ENCODE measurements at places on chromosomes 5 and 9. TPM values are rescaled to one million over a fixed set of nuclear protein-coding genes. Genes with fewer than 3 reads are reported as not detected.

- no peak overlapping the region for H3K27ac ChIP-seq
- no peaks in the 10 kb centered on the region for H3K27me3 ChIP-seq
- DNase-seq, result no peak
These were observed 234.5 kb upstream of the TRPM3 start for GRCh38 chr9:71355884-71356283.

DNA sequence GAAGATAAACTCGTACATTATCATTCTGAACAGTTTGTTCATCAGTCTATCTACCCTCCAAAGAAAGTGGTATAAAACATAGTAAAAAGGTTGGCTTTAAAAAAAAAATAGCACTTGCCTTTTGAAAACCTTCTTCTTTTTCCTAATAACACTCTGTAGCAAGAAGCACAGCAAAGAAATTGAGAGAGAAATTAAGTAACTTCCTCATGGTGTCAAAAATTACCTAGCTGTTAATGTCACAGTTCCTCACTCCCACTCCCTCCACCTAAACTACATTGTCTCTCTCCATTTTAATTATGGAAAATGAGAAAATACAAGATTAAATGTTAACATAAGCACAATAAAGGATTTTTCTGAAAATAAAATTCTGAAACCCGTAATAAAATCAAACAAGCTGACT lies 72.2 kb downstream of the CERT1 start:
- DNase-seq, result no peak
- no peaks in the 10 kb centered on the region for H3K36me3 ChIP-seq
- no peaks in the 10 kb centered on the region for H3K27me3 ChIP-seq
- H3K4me1 ChIP-seq, result no peaks in the 10 kb centered on the region

DNA sequence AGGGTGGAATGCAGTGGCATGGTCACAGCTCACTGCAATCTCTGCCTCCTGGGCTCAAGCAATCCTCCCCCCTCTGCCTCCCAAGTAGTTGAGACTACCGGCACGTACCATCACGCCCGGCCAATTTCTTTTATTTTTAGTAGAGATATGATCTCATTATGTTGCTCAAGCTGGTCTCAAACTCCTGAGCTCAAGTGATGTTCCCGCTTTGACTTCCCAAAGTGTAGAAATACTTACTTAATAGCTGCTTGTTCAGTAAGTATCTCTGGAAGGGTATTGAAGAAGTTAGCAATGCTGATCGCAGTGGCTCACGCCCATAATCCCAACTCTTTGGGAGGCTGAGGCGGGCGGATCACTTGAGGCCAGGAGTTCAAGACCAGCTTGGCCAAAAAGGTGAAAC lies 35.7 kb upstream of the PLIN2 start:
- H3K4me1 ChIP-seq, result peaks cover 11% of the 10 kb centered on the region
- H3K4me3 ChIP-seq, result no peak overlapping the region
- H3K27me3 ChIP-seq, result no peaks in the 10 kb centered on the region
- DNase-seq, result no peak
- H3K36me3 ChIP-seq, result no peaks in the 10 kb centered on the region
- H3K27ac ChIP-seq, result no peak overlapping the region

DNA sequence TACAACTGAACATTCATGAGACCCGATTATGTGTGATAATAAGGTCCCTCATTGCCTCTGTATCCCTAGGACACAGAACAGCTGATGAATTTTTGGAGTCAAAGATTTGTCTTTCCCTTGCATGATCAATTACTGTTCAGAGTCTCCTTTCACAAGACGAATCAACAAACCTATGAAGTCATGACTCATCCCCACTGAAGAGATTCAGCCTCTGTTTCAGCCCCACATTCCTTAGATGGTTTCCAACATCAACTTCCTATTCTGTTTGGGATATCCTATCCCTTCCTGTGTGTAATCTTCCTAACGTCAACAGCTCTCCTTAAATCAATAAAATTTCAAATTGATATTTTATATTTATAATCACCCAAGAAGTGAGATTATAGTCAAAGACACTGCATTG lies 199.0 kb downstream of the DNAH5 start:
- H3K27ac ChIP-seq, result peak overlapping the region; percentile 5
- peak; percentile 60 for DNase-seq
- peaks cover 5% of the 10 kb centered on the region for H3K4me1 ChIP-seq
- no peaks in the 10 kb centered on the region for H3K36me3 ChIP-seq
- no peak overlapping the region for H3K4me3 ChIP-seq

GRCh38 chr5:74361406-74362358 lies 278.8 kb downstream of the ENC1 start:
- no peak overlapping the region for H3K4me3 ChIP-seq
- DNase-seq, result no peak
- no peak overlapping the region for H3K27ac ChIP-seq
- H3K27me3 ChIP-seq, result peaks cover 4% of the 10 kb centered on the region
- H3K36me3 ChIP-seq, result no peaks in the 10 kb centered on the region

The PCDHA9 gene
- 0.03 TPM for polyA plus RNA-seq
